DND-41 (cell line): ENCODE measurements at places on chromosomes 1 and 21.

DNA sequence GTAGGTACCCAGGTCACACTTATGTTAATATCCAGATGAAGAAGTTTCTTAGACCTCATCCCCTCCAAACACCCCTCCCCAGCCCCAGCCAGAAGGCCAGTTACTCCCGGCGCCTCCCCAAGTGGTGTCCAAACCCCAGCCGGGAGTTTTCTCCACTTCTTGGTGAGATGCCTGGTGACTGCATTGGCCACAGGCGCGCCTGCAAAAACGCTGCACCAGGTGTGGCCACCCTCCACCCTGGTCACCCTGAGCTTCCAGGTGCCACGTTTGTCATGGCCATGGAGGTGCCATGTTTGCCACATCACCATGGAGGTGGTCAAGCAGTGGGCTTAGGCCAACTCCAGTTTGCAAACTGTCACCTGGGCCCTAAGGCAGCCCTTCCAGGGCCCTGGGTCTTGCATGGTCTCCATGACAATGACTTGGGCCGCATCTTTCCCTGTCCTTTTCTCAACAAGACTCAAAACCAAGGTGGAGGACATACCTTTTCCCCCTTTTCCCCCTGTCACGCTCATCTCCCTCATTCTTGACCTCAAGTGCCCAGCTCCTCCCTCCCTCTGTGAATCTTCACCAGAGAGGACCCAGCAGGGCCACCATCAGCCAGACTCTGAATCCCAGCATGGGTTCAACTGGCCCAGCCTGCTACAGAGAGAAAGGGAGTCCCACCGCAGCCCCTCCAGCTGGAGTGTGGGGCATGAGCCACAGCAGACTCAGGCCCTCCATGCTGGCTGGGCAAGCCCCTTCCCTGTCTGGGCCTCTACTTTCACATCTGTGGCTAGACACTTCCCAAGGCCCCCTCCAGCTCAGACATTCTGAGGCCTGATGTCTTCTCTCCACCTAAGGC lies 125.9 kb upstream of the ZBTB40 start:
- no peak for DNase-seq

DNA sequence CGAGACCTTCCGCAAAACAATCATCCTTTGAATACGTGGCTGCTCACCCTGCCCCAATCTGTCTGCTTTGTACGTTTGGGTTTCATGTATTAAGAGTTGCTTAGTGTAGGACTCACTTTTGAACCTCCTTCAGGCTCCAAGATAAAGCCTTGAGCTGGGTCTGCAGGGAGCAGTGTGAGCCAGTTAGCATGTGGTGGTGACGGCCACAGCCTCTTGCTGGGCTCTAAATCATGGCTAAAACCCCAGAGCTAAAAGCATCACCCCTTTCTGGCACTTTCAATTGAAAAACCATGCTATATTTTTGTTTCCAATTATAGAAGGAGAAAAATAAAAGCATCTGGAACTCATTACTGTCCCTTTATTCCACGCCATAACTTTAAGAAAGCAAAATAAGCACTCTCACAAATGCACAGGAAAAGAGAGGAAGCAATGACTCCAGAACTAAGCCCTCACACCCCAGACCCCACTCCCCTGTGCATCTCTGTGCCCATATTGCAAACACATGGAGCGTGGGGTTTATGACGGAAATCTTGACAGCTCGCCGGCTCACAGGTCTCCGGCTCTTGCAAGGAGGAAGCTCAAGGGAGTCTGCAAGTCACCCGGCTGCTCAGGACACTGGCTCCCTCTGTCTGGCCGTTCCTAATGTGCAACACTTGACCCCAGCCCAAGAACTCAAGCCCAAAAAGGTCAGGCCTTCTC lies 135.5 kb downstream of the MIS18A start:
- DNase-seq = no peak

DNA sequence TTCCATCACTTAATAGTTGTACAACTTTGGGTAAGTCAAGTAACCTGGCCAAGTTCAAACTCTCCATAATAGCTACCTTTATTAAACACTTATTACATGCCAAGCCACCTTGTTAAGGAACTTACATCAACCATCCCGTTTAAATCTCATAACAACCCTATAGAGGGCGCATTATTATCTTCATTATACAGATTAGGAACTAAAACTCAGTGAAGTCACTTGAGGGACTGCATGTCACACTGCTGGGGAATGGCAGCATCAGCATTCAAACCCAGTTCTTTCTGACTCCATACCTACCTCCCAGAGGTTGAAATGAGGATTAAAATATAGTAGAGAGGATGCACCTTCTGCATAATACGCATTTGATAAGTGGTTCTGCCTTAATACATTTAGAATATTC lies 47.1 kb upstream of the PLA2G2C start:
- no peak for DNase-seq

DNA sequence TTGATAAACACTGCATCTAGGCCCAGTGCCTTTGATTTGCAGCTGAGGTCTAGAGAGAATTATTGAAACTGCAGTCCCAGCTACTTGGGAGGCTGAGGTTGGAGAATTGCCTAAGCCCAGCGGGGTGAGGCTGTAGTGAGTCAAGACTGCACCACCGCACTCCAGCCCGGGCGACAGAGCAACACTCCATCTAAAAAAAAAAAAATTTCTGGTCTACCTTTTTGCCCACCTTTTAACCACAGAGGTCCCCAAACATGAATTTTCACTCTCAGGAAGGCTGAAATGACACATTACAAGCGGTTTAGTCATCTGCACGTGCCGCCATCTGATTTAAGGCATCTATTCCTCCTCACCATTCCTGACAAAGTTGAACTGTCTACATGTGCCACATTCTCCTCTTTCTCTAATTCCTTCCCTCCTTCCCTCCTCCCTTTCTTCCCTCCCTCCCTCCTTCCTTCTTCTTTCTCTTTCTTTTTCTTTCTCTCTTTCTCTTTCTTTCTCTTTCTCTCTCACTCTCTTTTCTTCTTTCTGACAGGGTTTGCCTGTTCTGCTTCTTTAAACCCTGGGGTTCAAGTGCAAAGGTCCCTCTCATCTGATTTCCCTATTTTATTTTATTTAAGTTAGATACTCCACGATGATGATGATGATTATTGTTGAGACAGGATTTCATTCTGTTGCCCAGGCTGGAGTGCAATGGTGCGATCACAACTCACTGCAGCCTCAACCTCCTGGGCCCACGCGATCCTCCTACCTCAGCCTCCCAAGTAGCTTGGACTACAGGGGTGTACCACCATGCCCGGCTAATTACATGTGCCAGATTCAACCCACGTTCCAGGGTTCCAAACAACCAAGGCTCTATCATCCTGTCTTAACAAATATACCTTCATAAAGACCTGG lies 3.0 kb upstream of the SOD1 start:
- DNase-seq = no peak

DNA sequence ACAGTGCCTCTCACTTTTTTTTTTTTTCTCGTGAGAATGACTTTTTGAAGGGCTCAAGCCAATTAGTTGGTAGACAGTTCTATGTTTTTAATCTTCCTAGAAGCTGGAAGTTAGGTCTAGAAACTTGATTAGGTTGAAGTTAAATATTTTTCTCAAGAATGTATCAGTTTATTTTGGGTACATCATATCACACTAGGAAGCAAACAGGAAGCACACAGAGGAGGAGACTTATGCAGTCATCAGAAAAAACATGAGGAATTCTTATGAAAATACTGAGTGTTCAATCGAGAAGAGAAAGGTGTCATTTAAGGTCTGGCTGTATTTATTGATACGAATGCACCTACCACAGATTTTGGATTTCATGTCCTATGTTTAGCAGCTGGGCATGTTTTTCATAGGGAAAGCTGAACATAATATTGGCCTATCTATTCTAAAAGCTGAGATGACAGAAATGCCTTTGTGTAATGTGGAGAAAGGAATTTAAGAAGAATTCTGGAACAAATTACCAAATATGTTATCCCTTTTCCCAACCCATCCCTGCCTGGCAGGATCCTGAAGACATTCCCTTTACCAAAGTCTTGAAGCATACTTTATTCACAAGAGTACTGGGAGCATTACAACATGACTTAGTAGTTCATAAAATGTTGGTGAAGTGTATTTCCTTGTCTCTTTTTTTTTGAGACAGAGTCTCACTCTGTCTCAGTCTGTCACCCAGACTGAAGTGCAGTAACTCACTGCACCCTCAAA lies 17.5 kb upstream of the ZFP69B start:
- DNase-seq = no peak
